ENCODE measurements at places on chromosomes 16 and 17.

- no peak for DNase-seq
Observed at GRCh38 chr16:72917051-72917450, 130.9 kb downstream of the ZFHX3 start.

DNA sequence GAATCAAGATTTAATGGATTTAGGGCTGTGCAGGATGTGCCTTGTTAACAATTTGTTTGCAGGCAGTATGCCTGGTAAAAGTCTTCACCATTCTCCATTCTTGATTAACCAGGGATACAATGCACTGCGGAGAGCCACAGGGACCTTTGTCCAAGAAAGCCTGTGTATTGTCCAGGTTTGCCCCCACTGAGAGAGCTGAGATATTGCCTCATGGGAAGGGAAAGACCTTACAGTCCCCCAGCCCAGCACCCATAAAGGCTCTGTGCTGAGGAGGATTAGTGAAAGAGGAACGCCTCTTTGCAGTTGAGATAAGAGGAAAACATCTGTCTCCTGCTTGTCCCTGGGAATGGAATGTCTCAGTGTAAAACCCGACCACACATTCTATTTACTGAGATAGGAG, 2169.6 kb downstream of the TP53TG3F start:
- no peak for DNase-seq

GRCh38 chr17:28173801-28174200, 131.3 kb downstream of the NLK start:
- no peak for DNase-seq

DNA sequence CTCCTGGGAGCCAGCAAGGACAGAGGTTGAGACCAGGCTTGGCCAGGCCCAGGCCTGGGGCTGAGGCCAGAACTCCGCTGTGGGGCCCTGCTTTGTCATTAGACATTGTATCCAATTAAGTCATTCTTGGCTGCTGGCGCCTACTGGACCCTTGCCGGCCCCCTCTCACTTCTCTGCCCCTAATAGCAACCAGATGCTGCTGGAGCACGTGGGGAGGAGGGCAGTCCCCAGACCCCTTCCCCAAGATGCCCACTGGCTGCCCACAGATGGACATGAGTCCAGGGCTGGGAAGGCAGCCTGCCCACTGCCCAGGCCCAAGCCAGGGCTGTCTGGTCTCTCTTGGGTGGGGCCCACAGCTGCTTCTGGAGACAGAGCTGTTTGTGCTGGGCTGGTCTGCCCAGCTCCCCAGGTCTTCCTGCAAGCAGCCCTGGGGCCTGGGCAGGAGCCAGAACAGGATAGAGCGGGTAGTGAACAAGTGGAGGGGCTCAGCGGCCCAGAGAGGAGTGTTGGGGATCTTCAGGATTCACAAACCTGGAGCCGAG, 7.8 kb downstream of the PLXDC1 start:
- no peak for DNase-seq

DNA sequence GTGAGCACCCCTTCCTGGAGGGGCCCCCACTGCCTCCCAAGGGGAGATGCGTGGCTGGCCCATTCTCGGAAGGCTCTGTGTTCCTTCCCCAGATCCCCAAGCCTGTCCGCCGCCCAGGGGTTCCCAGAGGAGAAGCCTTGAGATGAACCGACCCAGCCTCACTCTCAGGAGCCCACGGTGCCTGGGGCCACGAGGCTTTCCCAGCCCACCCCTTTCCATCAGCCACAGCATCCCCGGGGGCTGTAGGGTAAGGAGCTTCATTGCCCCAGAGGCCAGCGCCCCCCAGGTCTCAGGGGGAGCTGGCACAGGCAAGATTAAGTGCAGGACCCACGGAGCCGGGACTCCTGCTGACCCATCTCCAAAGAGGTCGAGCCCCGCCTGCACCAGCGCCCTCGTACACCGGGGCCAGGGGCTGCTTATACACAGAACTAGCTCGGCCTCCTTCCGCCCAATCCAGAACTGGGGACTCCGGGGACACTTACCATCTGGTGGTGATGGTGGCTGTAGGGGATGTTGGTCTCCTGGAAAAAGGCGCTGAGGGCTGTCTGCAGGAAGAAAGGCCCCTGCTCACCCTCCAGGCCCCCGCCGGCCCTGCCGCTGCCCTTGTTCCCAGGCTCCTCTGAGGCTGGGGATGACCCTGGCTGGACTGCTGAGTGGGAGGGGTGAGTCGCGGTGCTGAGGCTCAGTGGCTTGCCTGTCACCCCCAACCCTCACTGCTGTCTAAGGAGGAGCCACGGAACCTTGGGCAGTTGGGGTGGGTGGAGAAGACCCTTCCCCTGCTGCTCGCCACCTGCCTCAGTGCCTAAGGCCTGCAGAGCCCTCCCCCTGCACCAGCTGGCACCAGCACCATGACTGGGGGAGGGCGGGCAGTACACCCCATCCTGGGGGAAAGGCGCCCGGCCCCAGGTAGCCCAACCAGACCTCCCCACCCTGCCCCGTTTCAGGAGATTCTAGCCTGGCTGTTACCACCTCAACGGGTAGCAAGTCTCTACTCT, 4.4 kb downstream of the UBALD1 start:
- DNase-seq: no peak

DNA sequence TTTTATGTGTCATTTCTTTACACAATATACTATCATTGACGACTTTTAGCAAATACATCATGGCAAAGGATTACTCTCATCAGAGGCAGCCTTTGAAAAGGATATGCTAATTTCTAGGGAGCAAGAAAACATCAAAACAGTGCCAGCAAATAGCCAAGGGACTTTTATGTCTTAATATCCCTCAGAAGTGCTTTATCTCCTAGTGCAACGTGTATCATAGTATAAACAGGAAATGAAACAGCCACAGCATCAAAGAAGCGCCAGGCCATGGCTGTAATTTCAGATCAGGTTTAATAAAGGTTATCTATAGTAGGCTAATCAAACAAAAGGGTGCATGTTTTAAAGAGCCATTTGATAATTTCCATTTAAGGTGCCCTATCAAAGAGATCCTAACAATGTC, 159.9 kb downstream of the AXIN2 start:
- no peak for DNase-seq

- no peak for DNase-seq
Observed at GRCh38 chr16:65274566-65274965, 152.7 kb upstream of the CDH11 start.

GRCh38 chr17:56548661-56549060, 44.8 kb upstream of the NOG start:
- no peak for DNase-seq
